Lung microvascular endothelial cell (primary cell): ENCODE measurements at places on chromosomes 13 and 19. TPM values are rescaled to one million over a fixed set of nuclear protein-coding genes. Genes with fewer than 3 reads are reported as not detected.

The VSTM2B gene
- not detected in 2 replicates for total RNA-seq

DNA sequence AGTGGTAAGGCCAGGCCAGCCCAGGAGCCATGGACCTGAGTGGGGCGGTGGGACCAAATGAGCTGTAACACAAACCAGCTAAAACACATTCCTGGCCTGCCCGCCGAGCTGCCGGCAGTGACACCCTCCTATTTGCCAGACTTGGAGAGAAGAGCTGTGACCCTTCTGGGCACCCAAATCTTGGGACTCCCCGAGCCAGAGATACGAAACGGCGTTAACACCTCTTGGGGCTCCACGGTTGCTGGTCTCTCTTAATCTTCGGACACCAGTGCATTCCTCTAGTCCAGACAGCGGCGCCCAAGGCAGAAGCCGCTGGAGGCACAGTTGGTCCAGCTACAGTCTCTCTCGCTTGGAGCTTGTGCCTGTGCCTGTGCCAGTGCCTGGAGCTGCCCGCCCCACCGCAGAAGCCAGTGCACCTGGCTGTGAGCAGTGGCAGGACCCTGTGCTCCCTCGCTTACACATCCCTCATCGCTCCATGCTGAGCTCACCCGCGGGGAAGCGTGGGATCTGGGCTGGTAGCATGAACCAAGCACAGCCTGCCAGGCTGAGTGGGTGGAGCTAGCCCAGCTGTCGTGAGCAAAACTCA, 147.2 kb upstream of the KLHL1 start:
- DNase-seq = no peak

GRCh38 chr19:15869109-15869555, 28.7 kb downstream of the CYP4F2 start:
- peak; percentile 58 for DNase-seq

The CEACAM3 gene
- total RNA-seq = not detected in 2 replicates

DNA sequence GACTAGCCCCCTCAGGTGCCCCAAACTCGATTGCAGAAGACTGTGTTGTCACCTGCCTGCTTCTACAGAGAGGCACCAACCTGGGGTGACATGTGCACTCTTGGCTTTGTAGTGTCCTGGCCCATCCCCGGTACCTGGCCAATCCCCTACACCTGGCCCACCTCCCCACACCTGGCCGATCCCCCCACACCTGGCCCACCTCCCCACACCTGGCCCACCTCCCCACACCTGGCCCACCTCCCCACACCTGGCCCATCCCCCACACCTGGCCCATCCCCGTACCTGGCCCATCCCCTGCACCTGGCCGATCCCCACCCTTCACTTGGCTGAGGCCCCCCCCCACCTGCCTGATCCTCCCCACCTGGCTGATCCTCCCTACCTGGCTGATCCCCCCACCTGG, 25.4 kb downstream of the ATP11A start:
- DNase-seq = no peak
